Stimulated activated CD8-positive, alpha-beta memory T cell treated with anti-CD3 and anti-CD28 coated beads, Interleukin-4, amount 100 ng/mL, for 4 hours (primary cell): ENCODE measurements at places on chromosomes 5 and 9.

- DNase-seq, result no peak
These were observed 98.6 kb downstream of the PAM start for GRCh38 chr5:102853680-102854079.

DNA sequence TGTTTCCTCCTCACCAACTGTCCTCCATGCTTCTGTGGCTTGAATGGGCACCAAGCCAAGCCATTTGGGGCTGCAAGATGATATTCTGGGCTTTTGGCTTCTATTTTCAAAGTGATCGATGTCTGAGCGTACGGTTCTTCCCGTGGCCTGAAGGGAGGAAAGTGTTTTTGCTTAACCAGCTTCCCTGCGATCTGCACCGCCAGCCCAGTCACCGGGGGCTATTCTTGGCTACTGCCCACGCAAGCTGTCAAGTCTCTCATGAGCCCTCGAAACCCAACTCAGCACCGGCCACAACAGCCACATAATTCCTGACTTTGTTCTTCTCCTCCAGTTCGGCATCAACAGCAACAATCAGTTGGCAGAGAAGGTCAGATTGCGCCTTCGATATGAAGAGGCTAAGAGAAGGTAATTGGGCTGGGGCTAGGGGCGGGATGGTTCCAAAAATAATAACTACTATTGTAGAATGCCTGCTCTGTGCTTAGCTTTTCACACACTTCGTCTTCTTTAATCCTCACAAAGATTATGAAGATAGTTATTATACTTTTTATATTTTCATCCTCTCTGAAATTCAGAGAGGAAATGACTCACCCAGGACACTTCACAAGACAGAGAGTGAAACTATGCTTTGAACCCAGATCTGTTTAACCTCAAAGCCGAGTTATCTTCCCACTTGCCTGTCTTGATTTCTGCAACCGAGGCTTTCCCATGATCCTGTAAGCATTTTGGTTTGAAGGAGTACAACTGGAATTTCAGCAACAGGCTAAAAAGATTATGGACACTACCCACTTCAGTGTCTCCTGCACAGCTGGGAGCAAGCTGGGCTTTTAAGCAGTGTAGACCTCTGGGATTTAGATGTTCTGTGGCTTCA lies 76.4 kb upstream of the RARS1 start:
- DNase-seq, result no peak

GRCh38 chr5:111453295-111453694 lies 59.0 kb downstream of the STARD4 start:
- no peak for DNase-seq

DNA sequence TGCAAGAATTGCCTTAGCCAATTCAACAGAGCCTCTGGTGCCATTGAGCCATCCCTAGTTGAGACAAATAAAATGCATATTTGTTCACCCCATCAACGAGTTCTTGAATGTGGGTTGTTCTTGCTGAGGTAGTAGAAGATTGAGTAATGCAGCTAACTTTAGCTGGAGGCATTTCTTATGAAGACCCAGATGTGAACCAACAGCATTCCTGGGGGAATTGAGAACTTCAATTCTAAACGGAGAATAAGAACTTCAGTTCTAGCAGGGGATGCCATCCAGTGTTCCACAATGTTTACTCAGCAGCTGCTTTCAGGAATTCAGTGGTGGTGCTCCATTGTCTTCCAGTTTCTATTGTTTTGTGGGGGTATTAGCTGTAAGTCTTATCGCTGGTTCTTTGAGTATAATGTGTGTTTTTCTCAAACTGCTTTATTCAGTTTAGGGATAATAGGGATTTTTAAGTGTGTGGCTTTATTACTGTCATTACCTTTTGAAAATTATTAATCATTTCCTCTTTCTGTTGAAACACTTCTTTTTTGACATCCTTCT lies 1968.2 kb upstream of the NUDT12 start:
- no peak for DNase-seq

DNA sequence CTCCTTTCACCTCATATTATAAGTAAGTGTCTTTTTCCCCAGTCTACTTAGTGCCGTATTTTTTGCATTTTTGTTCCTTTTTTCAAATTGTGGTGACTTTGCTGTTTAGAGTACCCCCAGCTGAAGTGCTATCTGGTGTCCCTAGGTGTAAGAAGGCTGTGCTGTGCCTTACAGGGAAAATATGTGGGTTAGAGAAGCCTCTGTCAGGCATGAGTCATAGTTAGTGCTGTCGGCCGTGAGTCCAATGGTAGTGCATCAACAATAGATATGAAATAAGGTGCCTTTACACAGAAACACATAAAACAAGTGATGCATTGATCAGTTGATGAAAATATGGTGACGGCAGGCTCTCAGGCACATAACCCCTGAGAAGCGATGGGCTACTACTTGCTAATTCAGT lies 20.1 kb downstream of the SYK start:
- DNase-seq, result no peak

DNA sequence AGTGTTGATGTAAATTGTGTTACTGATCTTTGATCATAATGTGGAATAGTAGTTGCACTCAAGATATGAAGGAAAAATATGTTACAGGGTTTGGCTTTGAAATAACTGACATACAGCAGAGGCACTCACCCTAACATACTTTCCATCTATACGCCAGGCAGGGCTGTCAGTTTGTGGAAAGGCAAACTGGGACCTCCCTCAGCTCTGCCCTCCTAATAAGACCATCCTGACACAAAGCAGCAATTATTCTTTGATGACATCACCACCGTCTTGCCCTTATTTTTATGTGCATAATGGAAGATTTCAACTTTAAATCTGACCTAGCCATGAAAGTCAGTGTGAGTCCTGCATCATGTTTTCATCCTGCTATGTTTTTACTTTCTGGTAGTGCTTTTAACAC lies 42.9 kb downstream of the ITGA1 start:
- DNase-seq, result no peak

DNA sequence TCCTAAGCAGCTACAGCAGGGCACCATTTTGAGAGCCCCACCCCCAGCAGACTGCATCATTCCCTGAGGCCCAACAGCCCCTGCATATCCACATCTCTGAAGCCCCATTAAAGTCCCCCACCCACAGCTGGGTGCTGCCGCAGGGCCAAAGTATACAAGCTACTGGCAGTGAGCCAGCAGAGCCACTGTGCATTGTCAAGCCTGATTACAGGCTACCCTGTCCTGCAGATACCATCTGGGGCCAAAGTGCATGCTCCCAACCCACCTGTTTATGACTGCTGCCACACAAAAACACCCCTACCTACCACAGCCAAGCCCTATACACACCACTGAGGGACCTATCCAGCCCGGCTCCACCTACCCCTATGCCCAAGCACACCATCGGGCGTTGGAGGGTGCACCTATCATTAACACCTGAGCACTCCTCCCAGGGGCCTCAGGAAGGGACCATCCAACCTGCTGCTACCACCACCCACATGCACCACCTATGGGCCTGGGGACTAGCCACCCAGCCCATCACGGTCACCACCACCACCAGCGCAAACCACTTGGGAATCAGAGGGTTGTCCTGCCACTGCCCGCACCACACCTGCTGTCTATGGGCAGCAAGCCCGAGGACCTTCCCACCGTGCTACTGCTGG lies 105.0 kb downstream of the PLPP1 start:
- no peak for DNase-seq

DNA sequence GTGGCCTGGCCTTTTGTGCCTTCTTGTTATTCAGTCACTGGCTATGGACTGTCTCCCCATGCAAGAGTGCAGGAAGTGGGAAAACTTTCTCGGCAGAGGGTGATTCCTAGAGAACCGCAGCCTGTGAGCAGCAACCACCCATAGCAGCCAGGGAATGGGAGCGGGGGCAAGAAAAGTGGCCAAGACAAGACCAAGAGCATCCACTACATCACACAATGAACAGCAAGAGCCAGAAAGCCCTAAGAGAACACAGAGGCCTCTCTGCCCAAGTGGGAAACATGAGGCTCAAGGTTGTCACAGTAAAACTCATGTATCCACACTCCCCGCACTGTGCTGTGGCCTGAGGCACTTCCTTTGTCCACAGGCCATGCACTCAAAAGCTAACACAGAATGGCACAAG lies 129.1 kb upstream of the FSTL4 start:
- no peak for DNase-seq

DNA sequence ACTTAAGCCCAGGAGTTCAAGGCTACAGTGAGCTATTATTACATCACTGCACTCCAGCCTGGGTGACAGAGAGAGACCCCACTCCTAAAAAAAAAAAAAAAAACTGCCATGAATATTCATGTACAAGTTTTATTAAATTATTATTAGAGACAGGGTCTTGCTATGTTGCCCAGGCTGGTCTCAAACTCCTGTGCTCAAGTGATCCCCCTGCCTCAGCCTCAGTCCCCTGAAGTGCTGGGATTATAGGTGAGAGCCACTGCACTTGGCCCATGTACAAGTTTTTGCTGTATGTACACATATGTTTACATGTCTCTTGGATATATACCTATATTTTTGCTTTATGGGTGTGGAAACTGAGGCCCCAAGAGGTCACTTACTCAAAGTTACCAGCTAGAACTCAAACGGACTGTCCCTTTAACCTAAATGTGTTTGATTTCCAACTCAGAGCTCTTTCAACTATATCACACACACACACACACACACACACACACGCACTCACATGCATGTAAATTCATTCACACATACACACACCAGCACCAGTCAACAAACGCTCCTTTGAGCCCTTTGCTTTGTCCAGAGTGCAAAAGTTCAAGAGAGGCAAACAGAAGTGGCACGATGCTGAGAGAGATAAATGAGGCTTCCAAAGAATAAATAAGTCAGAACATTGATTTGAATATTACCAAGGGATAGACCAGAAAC lies 42.3 kb upstream of the STRBP start:
- no peak for DNase-seq
